Astrocyte (in vitro differentiated cells and primary cell): ENCODE measurements at places on chromosomes 11 and 22.

GRCh38 chr11:17169876-17170275, 37.9 kb downstream of the PIK3C2A start:
- DNase-seq, result no peak

DNA sequence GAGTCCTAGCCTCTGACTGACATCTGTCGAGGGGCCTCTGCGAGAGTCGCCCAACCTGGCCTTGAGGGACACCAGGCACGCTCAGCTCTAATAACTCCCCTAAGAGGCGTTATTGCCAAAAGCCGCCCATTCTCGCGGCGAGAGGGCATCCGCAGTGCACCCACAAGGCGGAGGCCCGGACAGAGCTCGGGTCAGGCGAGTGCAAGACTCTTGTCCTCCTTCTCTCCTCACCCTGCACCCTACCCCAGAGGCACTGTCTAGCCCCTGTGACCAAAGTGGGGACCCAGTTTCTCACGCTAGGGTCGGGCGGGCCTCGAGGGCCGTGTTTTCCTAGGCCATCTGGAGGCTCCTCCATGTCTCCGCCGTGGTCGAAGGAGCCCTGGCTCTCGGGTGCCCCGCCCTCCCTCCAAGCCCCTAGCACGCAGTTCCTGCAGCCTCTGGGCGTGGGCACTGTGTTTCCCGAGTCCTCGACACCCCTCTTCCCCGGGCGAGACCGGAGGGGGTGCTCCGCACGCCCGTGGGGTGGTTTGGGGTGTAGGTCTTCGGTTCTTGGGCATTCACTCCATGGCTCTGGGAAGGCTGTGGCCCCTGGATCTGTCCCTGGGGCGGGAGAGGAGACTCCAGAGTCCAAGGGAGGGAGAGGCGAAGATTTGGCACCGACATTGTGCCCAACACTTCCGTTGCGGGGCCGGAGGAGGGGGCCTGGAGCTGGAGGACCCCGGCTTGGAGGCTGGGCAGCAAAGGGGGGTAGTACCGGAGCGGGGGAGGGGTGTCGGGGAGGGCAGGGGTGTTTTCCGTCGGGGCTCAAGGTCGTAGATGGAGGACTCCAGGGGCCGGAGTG, 1.0 kb downstream of the CHRM4 start:
- no peak for DNase-seq

- no peak for DNase-seq
Measured at GRCh38 chr22:39655004-39655579, 84.5 kb downstream of the CACNA1I start.

GRCh38 chr11:61280883-61281580, 14.1 kb downstream of the VWCE start:
- no peak for DNase-seq

- DNase-seq, result peak; percentile 48
Measured at GRCh38 chr11:14318581-14318981, 40.4 kb downstream of the RRAS2 start.

DNA sequence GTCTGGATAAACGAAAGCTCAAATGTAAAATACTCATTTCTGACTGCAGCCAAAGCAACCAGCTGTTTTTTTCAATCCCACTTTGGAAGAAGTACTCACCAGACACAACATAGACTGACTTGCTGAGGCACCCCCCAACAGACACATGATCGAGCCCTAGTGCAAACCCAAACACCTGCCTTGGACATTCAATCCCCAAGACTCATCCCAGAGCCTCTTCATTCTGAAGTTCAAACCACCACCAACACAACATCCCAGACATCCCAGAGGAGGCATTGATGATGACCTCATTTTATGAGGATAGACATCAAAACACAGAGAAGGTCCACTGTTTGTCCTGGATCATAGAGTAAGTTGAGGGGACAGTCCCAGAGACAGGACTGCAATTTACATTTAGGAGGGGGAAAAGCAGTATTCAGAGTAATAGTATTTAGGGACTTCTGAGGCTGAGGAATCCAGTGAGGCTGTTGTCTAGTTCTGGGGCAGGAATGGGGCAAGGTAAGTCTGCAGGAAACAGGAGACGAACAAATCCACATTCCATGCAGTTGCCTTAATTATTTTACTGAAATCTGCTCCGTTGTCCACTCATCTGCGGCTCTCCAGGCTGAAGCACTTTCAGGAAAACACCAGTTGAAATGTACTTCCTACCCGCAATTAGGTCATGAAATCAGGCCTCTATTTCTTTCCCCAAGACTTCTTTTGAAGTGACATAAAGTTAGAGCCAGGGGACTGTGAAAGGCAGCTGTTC, 54.8 kb downstream of the CLPB start:
- DNase-seq, result no peak

DNA sequence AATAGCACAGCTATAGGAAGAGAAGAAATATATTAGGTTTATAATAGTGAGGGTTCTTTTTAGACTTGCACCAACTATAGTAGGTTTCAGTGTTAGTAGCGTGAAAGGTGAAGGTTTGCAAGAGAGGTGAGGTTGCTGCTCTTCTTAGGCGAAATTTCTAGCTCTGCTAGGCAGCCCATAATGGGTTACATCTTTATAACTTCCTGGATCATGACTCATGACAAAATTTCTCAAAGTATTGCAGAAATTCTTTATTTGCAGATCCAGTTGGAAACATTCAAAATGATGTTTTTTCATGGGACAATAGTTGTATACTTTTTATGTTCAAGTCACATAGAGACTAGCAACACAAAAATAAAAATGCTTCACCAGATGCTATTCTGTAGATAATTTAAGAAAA, 260.0 kb downstream of the SOX6 start:
- peak; percentile 22 for DNase-seq

- DNase-seq, result no peak
Measured at GRCh38 chr22:44004104-44004460, 20.0 kb upstream of the PARVB start.

DNA sequence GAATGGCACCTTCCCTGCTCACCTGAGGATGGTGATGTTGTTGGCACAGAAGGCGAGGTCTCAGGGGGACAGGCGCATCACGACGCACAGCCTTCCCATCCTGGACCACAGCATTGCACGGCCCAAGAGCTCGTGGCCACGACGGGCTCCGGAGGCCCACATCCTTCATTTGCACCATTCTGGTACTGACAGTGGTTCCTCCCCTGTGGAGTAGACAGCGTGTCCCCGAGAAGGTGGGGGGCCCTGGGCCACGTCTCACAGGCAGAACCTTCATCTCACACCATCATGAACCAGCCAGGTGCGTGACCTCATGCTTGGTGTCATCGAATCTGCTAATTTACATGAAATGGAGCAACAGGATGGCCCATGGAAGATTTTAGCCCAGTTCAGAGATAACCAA, 180.0 kb downstream of the CTTN start:
- DNase-seq, result no peak

GRCh38 chr22:22866381-22867111, 21.1 kb upstream of the IGLL5 start:
- DNase-seq, result no peak

GRCh38 chr22:27972732-27973698, 54.0 kb upstream of the PITPNB start:
- DNase-seq, result peak; percentile 34

GRCh38 chr11:57512646-57513451, 2.7 kb downstream of the SLC43A1 start:
- DNase-seq, result no peak

- DNase-seq, result no peak
Measured at GRCh38 chr11:60305906-60306619, 21.0 kb upstream of the MS4A6E start.

GRCh38 chr22:27719535-27720227, 81.9 kb downstream of the MN1 start:
- no peak for DNase-seq

DNA sequence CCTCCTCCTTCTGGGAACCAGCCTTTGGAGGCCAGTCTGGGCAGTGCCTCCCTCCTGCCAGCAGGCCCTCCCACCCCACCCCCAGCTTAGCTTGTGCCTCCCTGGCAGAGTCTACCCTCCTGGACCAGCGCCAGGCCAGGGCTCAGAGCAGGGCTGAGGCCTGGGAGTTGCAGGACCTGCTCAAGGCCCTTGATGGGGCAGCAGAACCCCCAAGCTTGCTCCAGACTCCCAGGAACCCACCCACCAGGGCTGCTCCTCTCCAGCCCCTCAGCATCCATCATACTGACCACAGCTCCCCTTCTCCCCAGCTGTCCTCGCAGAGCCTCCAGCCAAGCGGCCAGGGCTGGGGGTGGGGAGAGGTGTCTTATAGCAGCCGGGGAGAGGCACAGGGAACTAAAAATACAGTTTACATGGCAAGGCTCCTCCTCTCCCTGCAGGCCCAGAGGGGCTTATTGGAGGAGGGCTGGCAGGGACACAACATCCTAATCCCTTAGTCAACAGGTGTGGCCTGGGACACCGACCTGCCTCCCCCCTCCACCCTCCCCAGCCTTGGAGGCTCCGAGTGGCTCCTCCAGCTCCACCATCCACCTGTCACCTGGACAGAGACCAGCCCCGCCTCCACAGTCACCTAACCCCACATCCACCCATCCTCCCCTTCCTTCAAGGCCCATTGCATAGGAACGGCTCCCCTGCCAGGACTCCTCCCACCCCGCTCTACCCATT, 5.2 kb upstream of the MB start:
- DNase-seq, result no peak

- no peak for DNase-seq
Measured at GRCh38 chr22:19740586-19740985, 17.2 kb downstream of the GP1BB start.

- DNase-seq, result no peak
Measured at GRCh38 chr11:64400667-64401066, 41.7 kb downstream of the RPS6KA4 start.

DNA sequence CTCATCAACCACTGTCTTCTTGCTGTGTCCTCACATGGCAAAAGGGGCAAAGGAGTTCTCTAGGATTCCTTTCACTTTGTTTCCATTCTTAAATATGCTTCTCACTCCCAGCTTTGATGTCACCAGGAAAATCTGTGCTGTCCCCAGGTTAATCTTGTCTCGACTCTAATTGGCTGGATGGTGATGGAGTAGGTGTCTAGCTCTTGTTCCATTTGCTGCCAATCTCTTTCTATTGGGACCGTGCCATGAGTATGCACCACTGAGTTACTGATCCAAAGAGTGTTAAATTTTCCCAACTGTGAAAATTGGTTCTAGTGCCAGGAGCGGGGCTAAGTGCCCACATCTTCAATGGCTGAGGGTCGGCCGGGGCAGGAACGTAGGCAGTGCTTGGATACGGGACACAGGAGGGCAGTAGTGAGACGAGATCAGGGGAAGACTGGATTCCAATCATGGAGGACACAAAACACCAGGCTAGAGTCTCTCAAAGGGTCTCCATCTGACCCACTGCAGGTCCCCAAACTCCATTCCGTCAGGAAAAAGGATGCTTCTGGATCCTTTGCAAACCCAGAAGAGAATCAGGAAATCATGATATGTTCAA, 47.7 kb upstream of the CSNK2A3 start:
- DNase-seq, result no peak

- DNase-seq, result no peak
Measured at GRCh38 chr11:119664063-119664572, 64.9 kb downstream of the NECTIN1 start.

DNA sequence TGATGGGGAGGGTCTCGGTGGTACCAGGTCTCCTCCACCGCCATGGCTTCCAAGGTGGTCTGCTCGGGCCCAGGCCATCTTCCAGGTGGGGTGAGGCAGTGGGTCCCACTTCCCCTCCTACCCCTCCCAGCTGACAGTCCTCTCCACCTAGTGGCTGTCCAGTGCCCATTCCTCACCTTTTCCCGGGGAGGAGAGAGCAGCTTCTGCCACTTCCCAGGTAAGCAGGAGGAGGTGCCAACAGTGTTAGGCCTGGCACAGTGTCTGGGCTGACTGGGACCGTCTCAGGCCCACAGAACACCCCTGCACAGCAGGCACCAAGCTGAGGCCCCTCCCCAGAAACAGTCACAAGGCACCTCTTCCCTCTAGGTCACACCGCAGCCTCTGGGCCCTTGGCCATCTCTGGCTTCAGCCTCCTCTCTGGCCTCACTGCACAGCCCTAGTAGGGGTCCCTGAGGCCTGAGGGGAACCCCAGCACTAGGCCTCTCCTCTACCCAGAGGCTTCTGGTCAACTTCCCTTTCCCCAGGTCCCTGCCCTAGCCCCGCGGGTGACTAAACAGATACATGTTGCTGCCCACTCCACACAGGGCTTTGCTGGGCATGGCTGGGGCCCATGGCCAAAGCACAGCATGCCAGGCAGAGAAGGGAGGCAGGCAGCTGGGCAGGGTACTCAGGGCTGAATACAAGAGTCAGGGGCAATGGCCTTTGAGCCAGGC, 2.3 kb upstream of the ANKRD13D start:
- DNase-seq, result no peak

DNA sequence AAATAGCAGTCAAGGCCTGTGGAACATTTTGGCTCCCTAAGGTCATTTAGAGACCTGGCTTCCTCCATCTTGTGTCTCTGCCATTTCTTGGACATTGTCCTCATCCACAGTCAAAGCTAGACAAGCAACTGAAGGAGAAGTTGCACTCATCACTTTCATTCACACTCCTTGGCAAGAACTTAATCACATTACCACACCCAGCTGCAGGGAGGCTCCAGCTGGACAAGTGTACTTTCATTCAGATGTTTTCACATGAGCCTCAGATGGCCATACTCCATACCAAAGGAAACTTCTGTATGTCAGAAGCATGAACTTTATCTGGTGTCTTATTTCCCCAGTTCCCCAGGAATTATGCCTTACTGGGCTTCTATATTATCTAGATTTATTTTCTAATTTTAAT, 537.4 kb downstream of the TMEM135 start:
- DNase-seq, result no peak

DNA sequence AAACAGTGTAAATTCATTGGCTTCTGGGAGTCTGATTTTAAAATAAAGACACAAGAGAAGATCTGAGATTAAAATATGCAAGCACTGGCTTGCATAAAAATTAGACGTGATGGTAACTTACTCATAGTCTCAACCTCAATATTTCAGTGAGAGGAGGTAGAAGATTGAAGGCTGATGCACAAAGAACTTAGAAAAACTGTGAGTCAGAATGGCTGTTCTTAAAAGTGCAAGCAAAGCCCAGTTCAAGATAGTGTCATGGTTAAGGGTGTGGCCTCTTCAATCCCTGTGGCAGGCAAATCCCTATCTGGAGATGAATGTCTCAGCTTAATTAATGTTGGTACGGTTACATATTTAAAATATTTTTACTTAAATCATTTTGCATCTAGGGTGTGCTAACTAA, 33.6 kb upstream of the FIBIN start:
- DNase-seq, result peak; percentile 71
